ENCODE measurements at places on chromosomes 5 and 9.

GRCh38 chr9:37575001-37575400 is 1.2 kb downstream of the FBXO10 start:
- no peak for DNase-seq

- no peak for DNase-seq
These were observed 103.0 kb upstream of the CTSL start for GRCh38 chr9:87622923-87623322.

- no peak for DNase-seq
These were observed 491 bp downstream of the APC start for GRCh38 chr5:112738191-112738560.

- no peak for DNase-seq
These were observed 16.8 kb downstream of the SCAMP1 start for GRCh38 chr5:78377056-78377717.

DNA sequence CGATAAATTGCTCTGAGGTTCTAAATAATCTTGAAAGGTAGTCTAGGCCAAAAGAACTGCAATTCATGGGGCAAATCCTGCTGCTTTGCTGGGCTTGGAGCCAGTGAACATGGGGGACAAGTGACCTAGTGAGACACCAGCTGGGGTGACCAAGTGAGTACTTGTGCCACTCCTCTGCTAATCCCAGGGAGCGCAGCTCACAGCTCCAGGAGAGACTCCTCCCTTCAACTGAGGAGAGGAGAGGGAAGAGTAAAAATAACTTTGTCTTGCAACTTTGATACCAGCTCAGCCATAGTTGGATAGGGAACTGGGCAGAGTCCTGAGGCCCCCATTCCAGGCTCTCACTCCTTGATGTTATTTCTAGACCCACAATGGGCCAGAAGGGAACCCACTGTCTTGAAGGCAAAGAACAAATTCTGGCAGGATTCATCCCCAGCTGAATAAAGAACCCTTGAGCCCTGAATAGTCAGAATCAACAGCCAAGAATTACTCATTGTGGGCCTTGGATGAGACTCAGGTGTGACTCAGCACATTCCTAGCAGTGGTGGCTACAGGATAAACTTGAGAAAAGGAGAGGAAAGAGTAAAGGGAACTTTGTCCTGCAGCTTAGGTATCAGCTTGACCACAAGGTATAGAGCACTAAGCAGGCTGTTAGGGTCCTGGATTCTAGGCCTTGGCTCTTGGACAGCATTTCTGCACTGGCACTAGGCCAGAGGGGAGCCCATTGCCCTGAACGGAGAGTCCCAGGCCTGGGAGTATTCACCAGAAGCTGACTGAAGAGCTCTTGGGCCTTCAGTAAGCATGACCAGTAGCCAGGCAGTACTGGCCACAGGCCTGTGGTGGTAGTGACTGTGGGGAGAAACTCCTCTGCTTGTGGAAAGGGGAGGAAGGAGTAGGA is 288.3 kb upstream of the CDH18 start:
- DNase-seq, result no peak
